ENCODE measurements at places on chromosomes 12 and 14.
A peak's percentile ranks its signal among the peaks of the same experiment; 100 is the strongest.

- DNase-seq: no peak
These were observed 306.7 kb downstream of the ADGRD1 start for GRCh38 chr12:131260251-131260905.

DNA sequence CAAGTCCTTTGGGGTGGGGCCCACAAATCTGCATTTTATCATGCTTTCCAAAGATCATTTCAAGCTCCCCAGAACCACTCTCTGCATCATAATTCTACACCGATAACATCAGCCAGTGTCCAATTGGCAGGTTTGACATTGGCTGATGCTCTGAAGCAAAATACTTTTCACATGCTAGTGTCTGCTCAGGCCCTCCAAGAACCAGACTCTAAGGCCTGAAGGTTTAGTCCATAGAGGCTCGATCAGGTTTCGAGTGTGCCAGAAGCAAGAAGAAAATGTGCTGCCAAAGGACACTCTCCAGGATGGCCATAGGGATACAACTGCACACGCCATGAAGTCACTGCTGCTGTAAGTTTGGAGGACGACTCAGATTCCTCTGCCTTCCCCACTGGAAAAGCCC, 280.3 kb downstream of the KSR2 start:
- no peak for DNase-seq

GRCh38 chr14:24251880-24252288, 9.5 kb upstream of the TINF2 start:
- no peak for DNase-seq

GRCh38 chr12:46212108-46212982, 56.5 kb downstream of the SLC38A1 start:
- no peak for DNase-seq

- no peak for DNase-seq
These were observed 23.5 kb downstream of the GPHB5 start for GRCh38 chr14:63295231-63295685.

DNA sequence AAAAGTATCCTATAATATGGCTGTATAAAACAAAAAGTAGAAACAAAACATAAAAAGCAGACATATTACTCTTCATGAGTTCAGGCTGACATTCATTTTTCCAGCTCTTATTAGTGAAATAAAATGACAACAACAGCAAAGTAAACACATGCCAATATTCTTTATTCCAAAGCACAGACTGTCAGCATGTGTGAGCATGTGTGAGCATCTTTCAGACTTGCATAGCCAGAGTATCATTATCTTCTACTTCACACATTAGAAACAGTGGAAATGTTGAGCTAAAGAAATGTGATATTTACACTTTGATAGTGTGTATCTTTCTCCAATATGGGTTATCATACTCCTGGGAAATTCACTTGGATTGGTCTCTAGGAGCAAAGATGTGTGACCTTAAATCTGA, 476.6 kb upstream of the TMEM132C start:
- no peak for DNase-seq

DNA sequence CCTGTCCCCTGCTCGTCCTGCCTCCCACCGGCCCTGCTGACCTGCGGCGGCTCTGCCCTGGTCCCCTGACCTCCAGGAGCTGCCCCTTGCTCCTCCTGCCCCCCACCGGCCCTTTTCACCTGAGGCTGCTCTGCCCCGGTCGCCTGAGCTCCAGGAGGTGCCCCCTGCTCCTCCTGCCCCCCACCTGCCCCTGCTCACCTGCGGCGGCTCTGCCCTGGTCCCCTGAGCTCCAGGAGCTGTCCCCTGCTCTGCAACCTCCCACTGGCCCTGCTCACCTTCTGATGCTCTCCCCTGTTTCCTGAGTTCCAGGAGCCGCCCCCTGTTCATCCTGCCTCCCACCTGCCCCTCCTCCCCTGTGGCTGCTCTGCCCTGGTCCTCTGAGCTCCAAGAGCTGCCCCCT, 101.3 kb downstream of the TMEM121 start:
- no peak for DNase-seq

DNA sequence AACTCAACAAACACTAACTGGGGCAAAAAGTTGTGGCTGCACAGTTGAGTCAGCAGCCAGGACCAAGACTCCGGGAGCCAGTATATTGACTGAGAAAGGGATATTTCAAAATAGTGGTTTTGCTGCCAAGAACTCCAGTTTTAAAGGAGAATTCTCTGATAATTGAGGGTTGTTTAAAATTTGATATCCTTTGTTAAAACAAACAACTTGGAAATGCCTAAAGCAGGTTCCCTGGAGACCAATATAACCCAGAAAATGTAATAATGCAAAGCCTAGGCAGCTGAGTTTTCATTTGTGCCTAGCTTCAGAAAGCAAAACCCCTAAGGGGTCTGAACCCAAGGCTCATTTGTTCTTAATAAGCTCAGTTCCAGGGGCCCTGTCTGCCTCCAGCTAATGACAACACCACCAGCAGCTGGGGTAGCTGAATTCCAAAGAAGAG, 311.7 kb upstream of the CCDC196 start:
- no peak for DNase-seq

- DNase-seq: peak; percentile 15
These were observed 72.4 kb downstream of the TTC9 start for GRCh38 chr14:70714055-70714550.

DNA sequence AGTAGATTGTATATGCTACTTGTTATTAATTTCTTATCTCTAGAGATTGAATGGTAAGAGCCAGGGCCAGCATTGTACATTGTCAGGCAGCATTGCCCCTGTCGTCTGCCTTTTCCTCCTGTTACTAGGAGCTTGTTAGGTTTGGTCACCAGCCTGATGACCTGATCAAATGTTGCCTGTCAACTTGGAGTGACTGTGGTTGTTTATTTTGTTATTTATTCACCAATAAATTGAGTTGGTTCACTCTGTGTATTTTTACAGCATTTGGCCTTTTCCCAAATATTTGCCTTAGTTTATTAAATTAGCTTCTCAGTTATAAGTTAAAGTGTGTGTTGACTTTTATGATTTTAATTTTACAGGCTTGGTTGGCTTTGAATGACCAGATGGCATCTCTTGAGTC, 88.4 kb downstream of the PRKCH start:
- DNase-seq: no peak

DNA sequence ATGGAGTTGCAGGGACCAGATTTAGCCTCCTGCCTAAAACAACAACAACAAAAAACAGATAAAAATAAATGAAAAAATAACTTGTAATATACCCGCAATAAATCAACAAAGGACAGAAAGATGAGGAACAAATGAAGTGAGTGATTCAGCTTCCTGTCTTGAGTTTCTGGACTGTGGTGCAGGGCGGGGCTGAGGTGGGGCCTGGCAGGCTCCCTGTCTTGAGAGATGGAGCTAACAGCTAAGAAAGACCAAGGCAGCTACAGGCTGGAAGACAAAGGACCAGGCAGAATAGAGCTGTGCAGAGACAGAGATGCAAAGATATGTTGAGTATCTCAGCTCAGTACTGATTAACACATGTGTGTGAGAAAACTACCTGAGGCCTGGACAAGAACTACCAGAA, 879.2 kb downstream of the AACS start:
- DNase-seq: no peak

- DNase-seq: no peak
These were observed 18.6 kb downstream of the KMT2D start for GRCh38 chr12:49041881-49042484.

DNA sequence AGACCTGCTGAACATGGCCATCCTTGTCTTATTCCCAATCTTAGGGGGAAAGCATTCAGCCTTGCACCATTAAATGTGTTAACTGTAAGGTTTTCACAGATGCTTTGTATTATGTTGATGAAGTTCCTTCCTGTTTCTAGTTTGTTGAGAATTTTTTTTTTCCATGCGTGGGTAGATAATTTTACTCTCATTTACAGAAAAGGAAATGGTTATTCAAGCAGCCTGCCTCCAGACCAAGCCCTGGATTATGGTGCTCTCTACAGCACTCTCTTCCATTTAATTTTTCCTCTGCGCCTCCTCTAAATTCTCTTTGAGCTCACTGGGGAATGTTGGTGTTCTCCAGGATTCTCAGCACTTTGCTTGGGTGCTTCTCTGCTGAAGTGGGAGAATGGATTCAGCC, 179.3 kb upstream of the PZP start:
- no peak for DNase-seq

- peak; percentile 54 for DNase-seq
These were observed 2.6 kb downstream of the ITPK1 start for GRCh38 chr14:93112891-93113677.

- no peak for DNase-seq
These were observed 214.6 kb downstream of the PHETA1 start for GRCh38 chr12:111154147-111154834.

- DNase-seq: no peak
These were observed 1131.0 kb downstream of the BCL11B start for GRCh38 chr14:98140862-98141530.

DNA sequence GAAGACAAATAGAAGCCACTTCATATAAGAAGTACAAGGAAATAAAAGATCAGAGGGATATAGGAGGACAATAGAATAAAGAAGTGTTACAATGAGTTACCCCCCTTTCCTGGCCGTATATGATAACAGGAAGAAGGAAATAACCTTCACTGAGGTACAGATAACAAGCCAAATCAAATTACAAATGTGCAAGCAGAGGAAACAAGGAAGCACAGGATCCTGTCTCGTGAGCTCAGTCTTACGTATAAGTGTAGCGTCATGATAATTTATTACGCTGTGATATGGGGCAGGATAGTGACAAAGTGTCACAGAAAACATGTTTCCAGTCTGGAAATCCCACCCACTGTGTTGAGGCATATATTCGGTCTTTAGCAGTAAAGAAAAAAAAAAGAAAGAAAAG, 26.5 kb downstream of the CRACR2A start:
- no peak for DNase-seq

- no peak for DNase-seq
These were observed 29.1 kb upstream of the LRTM2 start for GRCh38 chr12:1791104-1791841.

- no peak for DNase-seq
These were observed 36.9 kb upstream of the WDR89 start for GRCh38 chr14:63678536-63678935.

DNA sequence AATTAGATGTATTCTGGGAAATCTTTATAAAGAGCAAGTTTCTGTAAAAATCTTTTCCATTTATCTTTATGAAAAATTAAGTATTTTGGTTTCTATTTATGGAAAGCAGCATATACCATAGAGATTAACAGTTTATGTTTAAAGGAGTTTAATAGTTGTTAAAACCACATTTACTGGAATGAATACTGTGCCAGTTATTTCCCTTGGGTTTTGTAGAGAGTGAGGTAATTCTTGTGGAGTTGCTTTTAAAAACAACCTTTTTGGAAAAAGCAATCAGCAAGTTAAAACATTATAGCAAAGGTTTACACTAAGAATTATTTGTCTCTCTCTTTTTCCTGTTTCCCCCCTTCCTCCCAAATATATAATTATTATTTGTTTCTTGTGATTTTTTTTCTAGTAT, 34.9 kb downstream of the AEBP2 start:
- no peak for DNase-seq

Data from pulmonary artery endothelial cell (primary cell).